ENCODE measurements at places on chromosomes 3 and 15.
A peak's percentile ranks its signal among the peaks of the same experiment; 100 is the strongest.

DNA sequence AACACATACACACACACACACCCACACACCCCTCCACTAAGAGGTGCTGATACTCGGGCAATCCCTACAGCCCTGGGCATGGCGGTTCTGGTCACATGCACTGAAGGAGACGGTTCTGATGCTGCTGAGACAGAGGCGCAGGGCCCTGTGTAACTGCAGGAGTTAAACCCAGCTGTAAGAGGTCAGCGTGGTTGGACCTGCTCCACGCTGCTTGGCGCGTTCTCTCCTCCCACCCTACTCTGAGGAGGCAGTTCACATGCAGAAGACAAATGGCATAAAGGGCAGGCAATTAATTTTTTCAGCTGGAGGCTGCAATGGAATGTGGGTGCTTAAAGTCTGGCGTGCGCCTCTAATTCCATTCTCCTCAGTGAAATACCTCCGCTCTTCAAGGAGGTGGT, 35.2 kb downstream of the GRK7 start:
- no peak for DNase-seq

GRCh38 chr3:114746502-114746901, 400.6 kb downstream of the ZBTB20 start:
- no peak for DNase-seq

GRCh38 chr3:149224736-149225594, 3.3 kb upstream of the CP start:
- no peak for DNase-seq

GRCh38 chr3:12708584-12709192, 44.8 kb upstream of the RAF1 start:
- DNase-seq: no peak

GRCh38 chr3:40381904-40382616, 4.9 kb upstream of the ENTPD3 start:
- DNase-seq: no peak

GRCh38 chr15:23877502-23878412, 190.7 kb upstream of the NDN start:
- no peak for DNase-seq

- no peak for DNase-seq
These were observed 8.8 kb downstream of the PDCD6IP start for GRCh38 chr3:33807191-33807590.

DNA sequence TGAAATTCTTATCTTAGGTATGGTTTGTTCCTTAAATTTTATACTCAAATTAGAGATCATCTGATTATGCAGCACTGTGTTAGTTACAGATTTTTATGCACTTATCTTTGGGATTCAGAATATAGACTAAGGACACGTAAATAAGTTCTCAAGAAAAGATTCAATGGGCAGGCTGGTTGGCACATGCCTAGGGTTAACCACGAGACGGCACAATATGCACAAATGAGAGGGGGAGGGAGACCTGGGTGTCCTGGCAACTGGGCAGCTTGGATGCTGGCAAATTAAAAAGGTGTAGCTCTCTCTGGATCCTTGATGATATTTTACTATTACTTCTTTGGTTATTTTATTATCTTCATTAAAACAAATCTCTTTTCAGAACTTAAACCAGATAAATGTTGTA, 672 bp downstream of the AADAC start:
- no peak for DNase-seq

DNA sequence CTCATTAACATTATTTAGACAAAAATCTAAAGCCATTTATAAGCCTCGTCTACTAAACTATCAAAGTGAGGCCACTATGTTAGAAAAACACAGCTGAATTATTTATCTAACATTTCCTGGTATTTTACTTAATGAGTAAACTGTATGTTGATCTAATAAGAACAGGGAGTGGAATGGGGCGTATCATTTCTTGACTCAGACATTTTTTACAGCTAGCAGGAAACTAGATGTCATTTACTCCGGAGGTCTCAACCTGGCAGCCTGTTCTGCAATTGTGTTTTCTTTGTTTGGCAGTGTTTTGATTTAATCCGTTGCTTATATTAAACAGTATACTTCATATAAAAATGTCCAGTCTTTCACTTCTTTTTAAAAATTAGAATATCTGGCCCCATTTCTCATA, 79.1 kb upstream of the ABI3BP start:
- no peak for DNase-seq

DNA sequence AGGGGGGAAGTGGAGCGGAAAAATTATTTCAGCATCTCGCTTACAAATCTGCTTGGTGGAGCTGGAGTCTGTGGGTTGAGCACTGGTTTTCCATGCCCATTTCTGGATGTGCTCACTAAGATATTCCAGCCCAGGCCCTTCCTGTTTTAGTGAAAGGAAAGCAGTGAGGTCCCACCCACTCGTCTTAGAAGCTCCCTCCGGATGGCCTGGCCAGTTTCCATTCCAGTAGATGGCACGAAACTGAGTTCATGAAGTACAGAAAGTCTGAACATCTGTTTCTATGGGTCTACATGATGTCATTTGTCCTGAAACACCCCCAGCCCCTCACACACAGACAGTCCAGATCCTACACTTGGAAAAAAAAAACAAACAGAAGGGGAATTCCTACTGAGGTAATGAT, 31.9 kb upstream of the THSD4 start:
- no peak for DNase-seq

GRCh38 chr3:51717947-51718346, 11.1 kb downstream of the GRM2 start:
- no peak for DNase-seq

DNA sequence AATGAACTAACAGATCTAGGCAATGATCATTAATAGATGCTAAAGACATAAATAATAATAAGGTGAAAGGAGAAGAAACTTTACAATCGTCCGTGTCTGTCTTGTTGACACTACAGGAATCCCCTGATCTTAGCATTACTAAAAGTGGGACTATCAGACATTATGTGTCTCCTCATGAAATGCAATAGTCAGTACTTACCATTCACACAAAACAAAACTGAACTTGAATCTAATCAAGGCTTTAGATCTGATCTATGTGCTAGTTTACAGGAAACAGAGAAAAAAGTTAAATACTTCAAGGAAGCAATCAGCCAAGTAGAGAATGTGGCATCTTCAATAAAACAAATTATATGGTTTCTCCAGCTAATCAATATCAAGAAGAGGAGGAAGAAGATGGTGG, 73.7 kb downstream of the PIK3CB start:
- DNase-seq: no peak

DNA sequence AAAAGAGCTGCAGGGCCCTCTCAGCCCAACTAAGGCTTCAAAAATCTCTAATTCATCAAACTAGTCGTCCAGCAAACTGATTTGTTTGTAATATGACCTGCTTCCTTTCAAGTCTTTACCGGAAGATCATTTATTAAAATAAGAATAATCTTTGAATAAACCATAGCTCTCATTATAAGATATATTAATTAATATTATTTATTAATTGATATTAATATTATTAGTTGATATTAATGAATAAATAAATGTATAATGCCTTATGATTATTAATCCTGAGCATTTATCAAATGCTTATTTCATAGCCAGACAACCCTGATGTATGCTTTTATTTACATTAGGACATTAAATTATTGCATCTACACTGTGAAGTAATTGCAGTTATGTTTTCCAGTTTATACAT, 550.7 kb upstream of the ALCAM start:
- DNase-seq: no peak

DNA sequence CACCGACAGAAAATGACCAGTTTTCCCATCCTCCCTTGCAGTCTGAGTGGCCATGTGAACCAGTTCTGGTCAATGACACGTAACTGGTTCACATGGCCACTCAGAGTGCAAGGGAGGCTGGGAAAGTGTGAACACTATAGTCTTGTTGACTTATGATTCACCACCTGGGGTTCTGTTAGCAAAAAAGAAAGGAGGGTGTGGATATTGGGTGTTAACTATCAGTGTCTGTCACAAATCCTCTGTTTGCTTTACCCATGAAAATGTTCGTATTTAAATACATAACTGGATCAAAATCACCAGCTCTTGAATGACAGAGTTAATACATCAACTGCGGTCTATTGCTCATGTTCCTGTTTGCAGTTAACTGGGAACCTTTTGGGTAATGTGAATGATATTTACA, 92.3 kb downstream of the ADAMTSL3 start:
- DNase-seq: no peak

DNA sequence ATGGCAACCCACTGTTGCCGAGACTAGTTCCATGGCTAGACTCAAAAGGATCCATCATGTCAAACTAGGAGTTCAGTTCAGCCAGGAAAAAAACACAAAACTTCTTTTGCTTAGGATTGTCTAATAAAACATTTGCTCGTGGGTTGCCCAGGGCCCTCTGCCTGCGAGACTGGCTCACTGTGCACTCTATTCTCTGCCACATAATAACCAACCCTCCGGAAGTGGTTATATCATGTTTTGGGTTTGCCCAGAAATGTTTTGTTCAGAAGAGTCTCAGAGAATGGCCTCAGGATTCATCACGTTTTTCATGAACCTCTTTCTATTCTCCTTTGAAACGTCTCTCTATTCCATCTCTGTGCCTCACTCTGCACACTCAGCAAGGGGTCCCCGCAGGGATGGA, 216.1 kb downstream of the SV2B start:
- DNase-seq: no peak

GRCh38 chr3:195559723-195560409, 16.7 kb upstream of the PPP1R2 start:
- DNase-seq: no peak

DNA sequence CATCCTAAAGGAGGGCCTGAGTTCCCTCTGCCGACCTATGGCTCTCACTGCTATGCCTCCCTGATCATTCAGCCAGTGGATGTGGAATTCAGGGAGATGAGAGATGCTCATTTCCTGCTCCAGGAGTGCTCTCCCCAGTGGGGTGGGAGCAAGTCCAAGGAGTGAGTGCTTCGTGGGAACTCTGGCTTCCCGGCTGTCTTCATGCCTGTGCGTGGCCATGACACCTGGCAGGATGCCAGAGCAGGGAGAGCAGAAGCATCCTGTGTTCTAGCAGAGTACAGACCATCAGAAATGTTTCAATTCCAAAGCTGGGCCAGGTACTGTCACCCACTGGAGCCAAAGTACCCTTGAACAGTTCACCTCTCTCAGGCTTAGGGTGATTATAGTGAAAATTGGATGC, 45.1 kb downstream of the APH1B start:
- no peak for DNase-seq

GRCh38 chr3:128170866-128171516, 17.7 kb downstream of the EEFSEC start:
- no peak for DNase-seq

GRCh38 chr3:197512691-197513571, 42.8 kb downstream of the BDH1 start:
- DNase-seq: no peak

- no peak for DNase-seq
These were observed 21.2 kb downstream of the ARL13B start for GRCh38 chr3:94001191-94001590.

- DNase-seq: no peak
These were observed 8.0 kb downstream of the TMEM212 start for GRCh38 chr3:171850960-171851659.

- DNase-seq: no peak
These were observed 421.5 kb downstream of the MAGI1 start for GRCh38 chr3:65617209-65617608.

GRCh38 chr15:78933823-78934654, 10.8 kb downstream of the CTSH start:
- DNase-seq: no peak

- DNase-seq: no peak
These were observed 98.4 kb upstream of the CTDSPL start for GRCh38 chr3:37763309-37763708.

GRCh38 chr3:188099907-188100306, 54.0 kb upstream of the LPP start:
- no peak for DNase-seq

- no peak for DNase-seq
These were observed 10.6 kb downstream of the LRIG1 start for GRCh38 chr3:66490214-66490613.

DNA sequence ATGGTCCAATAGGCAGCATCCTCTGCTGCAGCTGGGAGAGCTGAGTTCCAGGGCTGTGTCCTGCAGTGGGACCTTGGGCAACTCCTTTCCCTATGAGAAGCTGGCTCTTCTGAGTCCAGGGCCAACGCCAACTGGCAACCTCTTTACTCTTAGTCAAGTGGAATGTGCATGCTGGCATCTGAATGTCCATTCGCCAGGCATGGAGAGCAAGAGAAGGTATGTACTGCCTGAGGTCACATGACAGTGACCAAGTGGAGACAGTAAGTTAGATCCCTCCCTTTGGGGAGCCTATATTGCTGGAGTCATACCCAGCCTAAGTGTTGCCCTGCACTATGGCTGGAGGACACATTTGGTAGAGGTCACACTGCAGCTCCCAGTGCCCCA, 12.1 kb downstream of the HEMK1 start:
- DNase-seq: no peak

DNA sequence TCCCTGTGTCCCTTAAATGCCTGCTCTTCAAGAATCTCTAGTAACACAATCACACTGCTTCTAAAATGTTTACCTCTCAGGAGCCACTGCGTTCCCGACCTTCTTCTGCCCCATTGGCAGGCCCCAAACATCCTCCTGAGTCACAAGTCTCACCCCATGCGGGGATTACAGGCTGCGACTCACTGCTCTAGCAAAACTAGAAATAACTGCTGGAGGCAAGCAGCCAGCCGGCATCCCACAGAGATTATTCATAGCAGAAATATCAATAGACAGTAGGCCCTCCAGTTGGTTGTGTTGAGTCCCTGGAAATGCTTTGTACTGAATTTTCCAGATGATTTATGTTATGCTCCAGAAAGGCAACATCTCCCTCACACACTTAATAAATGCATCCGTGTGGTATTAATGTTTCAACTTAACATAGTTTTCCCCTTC, 64.8 kb downstream of the RFTN1 start:
- peak; percentile 33 for DNase-seq

- DNase-seq: no peak
These were observed 182.8 kb downstream of the THRB start for GRCh38 chr3:24311881-24312280.

GRCh38 chr3:116399701-116400226, 45.5 kb downstream of the LSAMP start:
- DNase-seq: no peak

GRCh38 chr15:47184908-47185801, 532.1 kb upstream of the SEMA6D start:
- DNase-seq: no peak

- DNase-seq: no peak
These were observed 36.3 kb upstream of the MYLK start for GRCh38 chr3:123920383-123920782.

GRCh38 chr15:48823706-48824105, 12.8 kb upstream of the CEP152 start:
- no peak for DNase-seq

- no peak for DNase-seq
These were observed 34.1 kb downstream of the LRIG1 start for GRCh38 chr3:66466606-66467270.

All from activated naive CD4-positive, alpha-beta T cell treated with anti-CD3 and anti-CD28 coated beads, Interleukin-2, amount 50 U/mL, for 16 hours (primary cell).